ENCODE measurements at places on chromosomes 12 and 14.

DNA sequence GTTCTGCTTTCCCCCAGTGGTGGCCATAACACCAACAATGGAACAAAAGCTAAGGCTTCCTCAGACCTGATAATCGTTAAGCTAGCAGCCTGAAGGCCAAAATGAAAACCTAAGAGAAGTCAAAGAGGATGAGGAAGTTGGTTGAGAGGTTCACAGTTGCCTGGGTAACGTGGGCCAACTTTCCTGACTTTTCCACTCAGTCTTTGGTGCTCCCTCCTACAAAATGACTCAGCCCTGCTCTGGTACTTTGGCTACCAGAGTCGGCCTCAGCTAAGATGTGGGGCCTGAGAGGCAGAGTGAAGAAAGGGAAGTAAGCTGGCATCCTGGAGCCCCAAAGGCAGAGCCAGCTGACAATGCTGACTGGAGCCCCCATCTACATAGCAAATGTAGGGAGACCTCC is 14.9 kb upstream of the FKBP11 start:
- peak; percentile 40 for DNase-seq

DNA sequence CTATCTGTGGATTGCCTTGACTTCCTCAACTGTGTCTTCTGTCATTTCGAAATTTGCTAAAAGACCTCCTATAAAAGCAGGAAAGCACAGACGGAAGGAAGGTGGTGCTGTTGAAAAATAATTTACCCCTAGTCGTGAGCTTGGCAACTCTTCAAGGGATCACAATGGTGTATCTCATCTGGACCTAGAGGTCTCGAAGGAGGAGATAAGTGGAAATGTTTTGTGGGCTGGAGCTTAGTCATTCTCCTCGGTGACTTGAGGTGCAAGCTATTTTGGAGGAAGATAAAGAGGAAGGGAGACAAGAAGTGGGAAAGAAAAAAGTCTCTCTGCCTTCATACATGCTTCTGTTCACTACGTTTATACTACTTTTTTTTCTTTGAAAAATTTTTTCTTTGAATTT is 89.9 kb downstream of the FLRT2 start:
- no peak for DNase-seq

DNA sequence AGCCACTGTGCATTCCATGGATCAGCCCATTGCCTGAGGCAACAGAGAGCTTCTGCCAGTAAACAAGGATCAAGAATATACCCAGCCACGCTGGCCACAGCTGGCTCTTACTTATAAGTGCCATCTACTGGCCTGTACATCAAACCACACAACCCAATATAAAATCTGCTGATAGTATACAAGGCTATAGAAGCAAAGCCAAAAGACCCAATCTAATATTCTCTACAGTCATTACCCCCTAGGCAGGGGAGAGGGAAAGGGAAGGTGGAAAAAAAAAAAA is 4.4 kb upstream of the FAM186B start:
- no peak for DNase-seq

- no peak for DNase-seq
Observed at GRCh38 chr12:81957631-81958030, 198.5 kb upstream of the PPFIA2 start.

- DNase-seq, result no peak
Observed at GRCh38 chr14:100041271-100041670, 24.0 kb upstream of the EVL start.

DNA sequence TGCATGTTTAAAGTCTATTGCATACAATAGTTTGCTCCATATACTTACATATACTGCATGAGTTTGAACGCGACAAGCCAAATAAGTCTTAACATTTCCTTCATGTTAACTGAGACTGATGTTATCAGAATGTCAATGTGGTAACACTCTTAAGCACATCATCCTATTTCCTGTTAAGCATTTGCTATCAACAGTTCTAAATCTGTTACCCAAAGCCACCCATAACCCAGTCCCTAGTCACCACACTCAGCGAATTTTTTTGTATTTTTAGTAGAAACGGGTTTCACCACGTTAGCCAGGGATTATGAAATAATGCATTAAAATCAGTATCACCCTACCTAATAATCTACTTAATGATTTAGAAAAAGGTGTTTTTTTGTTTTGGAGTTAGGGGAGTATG is 39.4 kb downstream of the HNRNPC start:
- DNase-seq, result no peak

- no peak for DNase-seq
Observed at GRCh38 chr14:90374813-90375212, 22.0 kb upstream of the CALM1 start.

- DNase-seq, result no peak
Observed at GRCh38 chr12:4873947-4874346, 35.8 kb upstream of the KCNA1 start.

- no peak for DNase-seq
Observed at GRCh38 chr12:131287938-131288764, 334.4 kb downstream of the ADGRD1 start.

DNA sequence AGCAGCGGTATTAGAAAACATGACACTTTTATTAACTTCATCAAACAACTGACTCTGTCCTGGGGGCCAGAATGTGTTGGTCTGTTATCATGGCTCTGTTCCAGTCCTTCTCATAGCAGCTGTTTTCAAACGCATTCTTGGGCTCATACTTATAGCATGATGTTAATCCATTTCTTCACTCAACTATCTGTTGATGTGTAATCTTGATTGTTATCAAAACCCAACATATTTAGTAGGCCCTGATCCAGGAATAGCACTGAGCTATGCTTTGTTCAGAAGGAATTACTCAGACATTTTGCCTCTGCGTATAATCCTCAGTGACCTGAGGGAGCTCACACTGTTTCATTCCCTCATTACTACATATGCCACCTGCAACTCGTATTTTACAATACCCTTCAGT is 315.9 kb downstream of the BMP4 start:
- DNase-seq, result no peak

- no peak for DNase-seq
Observed at GRCh38 chr12:66600903-66601302, 78.0 kb downstream of the GRIP1 start.

GRCh38 chr14:26403760-26404159 is 194.1 kb downstream of the NOVA1 start:
- no peak for DNase-seq

DNA sequence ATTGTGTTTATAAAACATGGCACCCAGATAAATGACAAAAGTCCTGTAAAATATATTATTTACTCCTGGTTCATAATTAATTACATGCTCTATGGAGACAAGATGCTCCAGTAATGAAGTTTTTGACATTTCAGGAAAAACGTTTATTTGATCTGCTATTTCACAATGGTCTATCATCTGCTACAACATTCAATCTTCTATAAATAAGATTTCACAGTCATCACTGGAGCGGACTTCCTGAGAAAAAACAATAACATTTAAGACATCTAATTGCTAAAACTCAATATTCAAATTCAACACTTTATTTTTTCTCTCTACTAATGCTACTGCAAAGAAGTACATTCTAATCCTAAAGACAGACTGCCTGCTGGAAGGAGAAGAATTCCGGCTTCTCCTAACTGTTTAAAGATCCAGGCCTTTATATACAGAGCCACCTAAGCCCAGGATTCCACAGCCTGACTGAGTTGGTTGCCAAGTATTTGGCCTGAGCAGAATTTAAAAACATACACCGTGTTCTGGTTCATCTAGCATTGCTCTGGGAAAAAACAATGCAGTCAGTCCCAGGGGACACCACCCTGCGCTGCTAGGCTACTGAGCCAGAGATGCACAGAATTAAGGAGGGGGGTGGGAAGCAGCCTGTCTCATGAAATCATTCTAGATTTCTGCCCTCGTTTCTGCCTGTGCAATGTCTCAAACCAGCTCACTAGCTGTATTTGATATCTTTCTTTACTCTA is 58.0 kb downstream of the TMTC1 start:
- DNase-seq, result no peak

GRCh38 chr12:70154960-70155589 is 88.2 kb upstream of the CNOT2 start:
- DNase-seq, result no peak

DNA sequence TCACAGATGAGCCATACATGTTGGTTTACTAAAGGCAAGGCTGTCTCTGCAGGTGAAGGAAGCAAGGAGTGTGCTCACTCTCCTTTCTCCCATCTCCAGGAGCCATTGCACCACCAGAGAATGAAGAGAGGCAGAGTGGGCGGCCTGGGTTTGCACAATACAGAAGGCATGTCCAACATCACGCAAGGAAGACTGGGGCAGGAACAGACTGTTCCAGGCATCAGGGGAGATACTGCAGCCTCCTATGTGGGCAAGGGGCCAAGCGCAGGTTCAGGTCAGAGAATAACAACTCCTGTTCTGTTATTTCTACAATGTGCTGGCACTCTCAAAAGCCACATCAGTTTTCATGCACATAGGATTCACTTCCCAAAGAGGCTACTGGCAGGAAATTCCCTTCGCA is 1.7 kb upstream of the TMEM229B start:
- no peak for DNase-seq

GRCh38 chr12:94851396-94852028 is 152.0 kb downstream of the NDUFA12 start:
- DNase-seq, result no peak

DNA sequence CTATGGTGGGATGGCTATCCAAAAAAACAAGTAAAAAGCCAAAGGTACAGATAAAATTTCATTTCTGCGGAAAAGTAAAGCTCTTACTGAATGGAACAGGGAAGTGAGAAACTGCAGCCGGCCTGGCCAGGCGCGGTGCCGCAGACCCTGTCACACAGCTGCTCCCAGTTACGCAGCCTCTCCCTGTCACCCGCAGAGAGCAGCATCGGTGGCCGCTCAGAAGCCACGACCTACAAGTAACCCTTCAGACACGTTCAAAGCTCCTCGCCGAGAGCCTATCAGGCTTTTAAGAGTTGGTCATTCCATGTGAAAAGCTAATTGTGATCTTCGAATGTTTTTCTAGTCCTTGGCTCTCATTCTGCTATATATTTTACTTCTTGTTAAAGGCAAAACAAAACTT is 11.0 kb upstream of the ANKLE2 start:
- DNase-seq, result peak; percentile 60

- DNase-seq, result no peak
Observed at GRCh38 chr12:96134200-96134599, 60.0 kb upstream of the ELK3 start.

DNA sequence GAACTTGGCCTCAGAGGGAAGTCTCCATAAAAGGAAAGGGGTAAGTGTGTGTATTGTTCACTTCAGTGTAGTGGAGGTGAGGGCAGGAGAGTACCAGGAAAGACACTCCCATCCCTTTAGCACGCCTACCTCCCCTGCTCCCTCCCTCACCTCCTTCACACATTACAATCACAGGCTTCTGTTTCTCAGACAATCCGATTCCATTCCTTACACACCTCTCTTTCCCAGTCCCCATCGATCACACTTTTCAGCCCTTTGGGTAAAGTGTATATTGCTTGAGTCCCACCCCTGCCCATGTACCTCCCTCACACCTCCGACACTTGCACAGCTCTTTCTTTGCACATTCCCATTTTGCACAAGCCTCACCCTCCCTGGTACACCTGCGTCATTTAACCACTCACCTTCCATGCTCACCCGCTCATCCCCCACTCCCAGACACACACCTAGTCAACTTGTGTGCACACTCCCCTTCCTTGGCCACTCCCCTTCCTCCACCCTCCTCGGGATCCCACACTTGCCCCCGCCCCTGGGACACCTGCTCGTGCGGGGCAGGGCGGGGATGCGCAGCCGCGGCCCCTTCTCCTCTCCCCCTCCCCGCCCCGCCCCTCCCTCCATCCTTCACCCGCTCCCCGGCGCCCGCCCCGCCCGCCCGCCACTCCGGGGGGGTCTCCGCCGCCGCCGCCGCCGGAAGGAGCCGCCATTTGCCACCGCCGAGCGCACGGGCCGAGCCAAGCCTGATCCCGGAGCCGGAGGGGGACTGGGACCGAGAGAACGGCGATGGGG is at the start of gene MARCHF9:
Gene MARCHF9, plus strand, starts transcription at position 693 of the 783 bp plus-strand sequence. CDS start 426 bp downstream, outside the sequence.
- peak; percentile 91 for DNase-seq

DNA sequence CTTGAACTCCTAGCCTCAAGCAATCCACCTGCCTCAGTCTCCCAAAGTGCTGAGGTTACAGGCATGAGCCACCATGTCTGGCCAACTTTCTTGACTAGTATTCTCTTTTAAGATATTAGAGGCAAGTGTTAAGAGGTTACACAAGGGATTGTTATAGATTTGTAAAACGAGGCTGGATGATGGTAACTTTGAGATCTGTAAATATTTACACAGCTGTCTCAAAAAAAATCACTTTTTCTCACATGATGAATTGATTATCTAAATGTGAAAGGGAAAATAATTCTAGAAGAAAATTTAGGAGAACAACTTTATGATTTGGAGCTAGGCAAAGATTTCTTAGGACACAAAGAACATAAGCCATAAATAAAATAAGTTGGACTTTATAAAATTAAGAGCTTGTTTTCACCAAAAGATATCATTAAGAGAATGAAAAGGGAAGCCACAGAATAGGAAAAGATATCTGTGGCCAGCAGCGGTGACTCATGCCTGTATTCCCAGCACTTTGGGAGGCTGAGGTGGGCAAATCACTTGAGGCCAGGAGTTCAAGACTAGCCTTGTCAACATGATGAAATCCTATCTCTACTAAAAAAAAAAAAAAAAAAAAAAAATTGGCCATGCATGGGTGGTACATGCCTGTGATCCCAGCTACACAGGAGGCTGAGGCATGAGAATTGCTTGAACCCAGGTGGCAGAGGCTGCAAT is 77.4 kb downstream of the BBS10 start:
- no peak for DNase-seq
